ENCODE measurements at places on chromosomes 1 and 21.

- no peak for DNase-seq
Measured at GRCh38 chr1:244727871-244728474, 75.0 kb downstream of the DESI2 start.

- DNase-seq: no peak
Measured at GRCh38 chr21:38136201-38136600, 120.6 kb upstream of the KCNJ15 start.

DNA sequence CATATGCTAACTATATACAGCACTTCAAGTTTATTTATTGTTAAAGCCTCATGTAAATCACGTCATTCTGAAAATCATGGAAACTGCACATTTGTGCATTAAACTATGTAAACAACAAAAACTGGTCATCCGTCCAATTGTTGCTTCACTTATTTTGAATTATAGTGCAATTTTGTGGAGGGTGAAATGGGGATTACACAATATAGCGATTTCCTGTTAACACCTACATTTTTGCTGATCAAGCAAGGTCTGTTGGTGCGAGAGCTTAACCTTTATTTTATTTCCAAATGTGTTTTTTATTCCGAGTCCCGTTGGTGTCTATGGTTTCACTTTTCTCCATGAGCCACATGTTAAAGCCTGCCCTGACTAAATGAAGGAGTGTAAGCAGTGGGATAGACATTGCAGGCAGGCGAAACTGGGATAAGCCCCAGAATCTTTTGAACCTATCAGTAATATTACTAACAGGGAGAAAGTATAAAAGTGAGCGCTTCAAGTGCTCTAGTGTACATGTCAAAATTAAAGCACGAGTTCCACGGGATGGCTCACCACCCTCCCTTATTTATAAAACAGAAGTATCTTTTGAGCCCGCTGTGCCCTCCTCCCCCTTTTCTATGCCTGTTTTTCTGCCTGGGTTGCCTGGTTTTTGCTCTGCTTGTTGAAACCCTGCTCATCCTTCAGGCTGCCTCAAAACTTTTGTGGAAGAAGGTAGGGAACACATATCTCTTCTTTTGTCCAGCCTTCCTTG, 120.7 kb downstream of the NFIA start:
- no peak for DNase-seq

GRCh38 chr1:40221977-40222772, 25.6 kb upstream of the TMCO2 start:
- DNase-seq: no peak

DNA sequence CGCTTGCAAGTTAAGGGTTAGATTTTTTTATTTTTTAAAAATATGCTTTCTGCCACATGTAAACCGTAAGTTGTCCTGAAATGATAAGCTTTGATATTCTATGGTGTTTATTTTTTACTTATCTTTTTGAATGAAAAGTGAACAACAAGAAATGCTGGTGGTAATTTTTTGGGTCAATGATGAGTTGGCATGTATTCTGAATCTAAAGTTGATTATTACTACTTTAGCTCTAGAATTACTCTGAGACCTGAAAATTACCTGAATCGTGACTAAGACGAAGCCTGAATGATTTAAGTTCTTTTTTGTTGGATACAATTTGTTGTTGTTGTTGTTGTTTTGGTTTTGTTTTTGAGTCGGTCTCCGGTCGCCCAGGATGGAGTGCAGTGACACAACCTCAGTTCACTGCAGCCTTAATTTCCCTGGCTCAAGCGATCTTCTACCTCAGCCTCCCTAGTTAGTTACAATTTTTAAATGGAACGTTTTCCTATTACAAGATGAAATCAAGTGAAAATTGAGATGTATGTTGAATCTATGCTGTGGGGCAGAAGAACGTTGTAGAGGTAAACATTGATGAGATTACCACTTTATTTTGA, 941 bp downstream of the RABGGTB start:
- DNase-seq: no peak

GRCh38 chr1:78601068-78601467, 19.2 kb upstream of the IFI44L start:
- no peak for DNase-seq

DNA sequence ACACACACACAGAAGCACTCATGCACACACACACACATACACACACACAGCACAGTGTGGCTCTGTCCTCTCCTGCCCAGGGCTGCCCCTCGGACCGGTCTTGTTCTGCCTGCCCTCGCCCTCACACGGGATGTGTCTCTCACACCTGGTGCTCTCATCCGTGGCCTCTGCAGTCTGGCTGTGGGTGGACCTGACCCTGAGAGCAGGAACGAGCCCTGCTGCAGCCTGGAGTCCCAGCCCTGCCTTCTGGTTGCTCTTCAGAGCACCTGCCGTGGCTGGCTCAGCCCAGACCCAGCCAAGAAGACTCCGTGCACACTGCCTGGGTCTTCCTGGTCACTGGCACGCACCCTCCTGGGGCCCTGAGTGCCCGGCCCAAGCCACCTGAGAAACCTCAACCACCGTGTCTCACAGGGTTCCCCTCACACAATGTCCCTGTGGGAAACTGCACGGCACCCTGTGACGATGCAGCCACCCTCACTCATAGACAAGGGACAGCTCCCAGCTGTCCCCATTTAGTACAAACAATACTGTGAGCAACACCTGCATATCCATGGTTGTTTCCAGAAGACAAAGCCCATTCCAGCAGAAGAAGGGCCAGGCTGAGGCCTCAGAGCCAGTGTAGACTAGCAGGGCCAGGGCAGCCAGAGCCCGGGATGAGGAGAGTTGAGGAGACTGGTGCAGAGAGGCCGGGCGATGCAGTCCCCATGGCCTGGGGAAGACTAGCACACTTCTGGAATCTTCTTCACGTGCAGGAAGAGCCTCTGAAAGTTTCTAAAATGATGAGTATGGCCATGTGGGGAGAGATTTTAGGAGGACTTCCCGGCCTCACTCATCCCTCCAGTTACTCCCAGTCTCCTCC, 234.0 kb downstream of the NPHP4 start:
- DNase-seq: no peak

DNA sequence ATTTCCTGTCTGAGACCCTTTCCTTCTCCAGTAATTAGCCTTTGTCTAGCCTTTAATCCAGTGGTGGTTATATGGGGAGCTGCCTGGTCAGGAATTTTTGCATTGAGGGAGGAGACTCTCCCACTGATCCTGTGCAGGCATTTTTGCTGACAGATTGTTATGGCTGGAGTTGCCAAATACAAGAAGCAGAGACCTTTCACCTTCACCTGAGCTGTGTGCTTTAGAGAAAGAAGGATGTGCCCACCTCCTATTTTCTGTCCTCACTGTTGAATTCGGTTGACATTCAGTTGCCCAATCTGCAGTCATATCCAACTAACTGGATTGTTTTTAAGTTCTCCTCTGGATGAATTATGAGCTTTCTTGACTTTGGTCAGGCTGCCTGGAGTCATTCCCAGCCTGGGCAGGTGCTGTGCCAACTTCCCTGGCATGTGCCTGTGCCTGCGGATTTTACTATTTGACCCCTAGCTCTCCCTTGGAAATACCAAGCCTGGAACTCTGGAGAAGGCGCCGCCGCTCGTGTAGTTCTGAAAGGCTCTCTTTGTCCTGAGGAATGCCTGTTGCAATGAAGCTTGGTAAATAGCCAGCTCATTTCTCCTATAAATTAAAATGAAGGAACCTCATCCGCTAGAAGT, 143.9 kb downstream of the NOS1AP start:
- DNase-seq: no peak
